ENCODE measurements at places on chromosomes 16 and 17.

DNA sequence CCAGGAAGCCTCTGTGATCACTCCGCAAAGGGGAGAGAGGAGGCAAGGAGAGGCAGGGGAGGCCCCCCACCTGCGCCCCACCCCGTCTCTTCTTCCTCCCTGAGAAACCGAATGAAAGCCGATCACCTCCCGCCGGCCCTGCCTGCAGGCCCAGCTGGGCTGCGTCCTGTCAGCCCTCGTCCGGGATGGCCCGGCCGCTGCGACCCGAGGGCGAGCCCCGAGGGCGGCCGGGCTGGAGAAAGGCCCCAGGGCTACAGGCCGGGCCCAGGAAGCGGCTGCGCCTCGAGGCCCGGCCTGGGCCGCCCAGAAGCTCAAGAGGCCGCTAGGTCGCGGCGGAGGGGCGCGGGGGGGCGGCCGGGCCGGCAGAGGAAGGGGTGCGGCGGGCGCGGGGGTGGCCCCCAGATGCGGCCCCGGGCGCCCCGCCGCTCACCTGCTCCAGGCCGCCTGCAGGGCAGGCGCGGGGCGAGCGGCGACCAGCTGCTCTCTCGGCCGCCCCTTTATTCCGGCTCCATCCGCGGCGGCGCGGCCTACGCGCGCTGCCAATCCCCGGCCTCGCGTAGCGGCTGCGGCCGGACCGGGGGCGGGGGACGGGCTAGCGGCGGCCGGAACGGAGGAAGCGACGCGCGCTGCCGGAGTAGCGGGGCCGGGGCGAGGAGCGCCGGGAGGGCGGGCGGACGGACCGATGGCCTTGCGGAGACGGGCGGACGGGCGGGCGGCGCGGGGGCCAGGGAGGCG is at the start of gene ZNF319:
Gene ZNF319 (minus strand): TSS at position 702 of the 735 bp plus-strand sequence. CDS start 2,407 bp downstream, outside the sequence.
- DNase-seq = no peak

DNA sequence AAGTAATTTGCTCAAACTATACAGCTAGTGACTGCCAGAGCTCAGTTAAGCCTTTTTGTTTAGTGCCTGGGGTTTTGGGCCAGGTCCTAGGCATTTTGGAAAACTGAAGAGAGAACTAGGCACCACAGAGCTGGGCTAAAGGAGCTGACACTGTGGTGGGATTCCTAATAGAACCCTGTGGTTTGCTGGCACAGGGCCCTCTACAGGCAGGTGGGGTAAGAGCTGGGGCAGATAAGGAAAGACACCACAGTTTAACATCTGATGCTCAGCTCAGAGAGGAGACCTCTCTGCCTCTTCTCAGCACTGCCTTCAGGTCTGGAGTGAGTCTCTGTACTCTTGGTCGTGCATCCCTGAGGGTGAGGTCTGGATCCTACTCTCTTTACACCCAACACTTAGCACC is 121.2 kb downstream of the SNX11 start:
- DNase-seq = no peak

GRCh38 chr17:28295677-28296578 is 23.1 kb upstream of the TMEM97 start:
- no peak for DNase-seq

GRCh38 chr16:23584186-23585076 is 11.7 kb downstream of the NDUFAB1 start:
- no peak for DNase-seq

DNA sequence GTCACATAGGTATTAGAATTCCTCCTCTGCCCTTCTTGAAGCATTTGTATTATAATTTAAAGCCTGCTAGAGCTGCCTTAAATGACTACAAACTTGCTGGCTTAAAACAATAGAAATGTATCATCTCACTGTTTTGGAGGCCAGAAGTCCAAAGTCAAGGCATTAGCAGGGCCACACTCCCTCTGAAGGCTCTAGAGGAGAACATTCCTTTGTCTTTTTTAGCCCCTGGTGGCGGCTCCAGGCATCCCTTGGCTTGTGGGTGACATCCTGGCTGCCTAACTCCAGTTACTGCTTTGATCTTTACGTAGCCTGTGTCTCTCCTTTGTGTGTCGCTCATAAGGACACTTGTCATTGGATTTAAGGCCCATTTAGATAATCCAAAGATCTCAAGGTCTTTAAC is 186.6 kb upstream of the SALL1 start:
- DNase-seq = no peak

GRCh38 chr16:89113152-89113547 is 19.5 kb downstream of the ACSF3 start:
- DNase-seq = no peak

- DNase-seq = no peak
Observed at GRCh38 chr16:51666821-51667220, 515.8 kb upstream of the SALL1 start.

DNA sequence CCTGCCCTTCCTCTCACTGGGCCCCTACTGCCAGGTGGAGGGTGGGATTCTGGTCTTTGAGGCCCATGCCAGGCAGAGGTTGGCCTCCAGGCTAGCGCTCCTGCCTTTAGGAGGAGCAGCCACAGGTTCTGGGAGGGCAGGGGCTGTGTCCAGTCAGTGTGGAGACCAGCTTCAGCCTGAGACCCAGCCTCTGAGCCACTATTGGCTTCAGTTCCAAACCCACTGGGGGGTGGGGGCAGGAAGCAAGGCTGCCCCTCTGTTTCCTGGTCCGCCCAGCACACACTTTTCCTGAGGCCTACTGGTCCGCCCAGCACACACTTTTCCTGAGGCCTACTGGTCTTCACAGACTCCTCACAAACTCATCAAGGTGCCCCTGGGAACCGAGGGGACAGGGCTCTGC is 16.4 kb downstream of the SLC5A10 start:
- DNase-seq = no peak

DNA sequence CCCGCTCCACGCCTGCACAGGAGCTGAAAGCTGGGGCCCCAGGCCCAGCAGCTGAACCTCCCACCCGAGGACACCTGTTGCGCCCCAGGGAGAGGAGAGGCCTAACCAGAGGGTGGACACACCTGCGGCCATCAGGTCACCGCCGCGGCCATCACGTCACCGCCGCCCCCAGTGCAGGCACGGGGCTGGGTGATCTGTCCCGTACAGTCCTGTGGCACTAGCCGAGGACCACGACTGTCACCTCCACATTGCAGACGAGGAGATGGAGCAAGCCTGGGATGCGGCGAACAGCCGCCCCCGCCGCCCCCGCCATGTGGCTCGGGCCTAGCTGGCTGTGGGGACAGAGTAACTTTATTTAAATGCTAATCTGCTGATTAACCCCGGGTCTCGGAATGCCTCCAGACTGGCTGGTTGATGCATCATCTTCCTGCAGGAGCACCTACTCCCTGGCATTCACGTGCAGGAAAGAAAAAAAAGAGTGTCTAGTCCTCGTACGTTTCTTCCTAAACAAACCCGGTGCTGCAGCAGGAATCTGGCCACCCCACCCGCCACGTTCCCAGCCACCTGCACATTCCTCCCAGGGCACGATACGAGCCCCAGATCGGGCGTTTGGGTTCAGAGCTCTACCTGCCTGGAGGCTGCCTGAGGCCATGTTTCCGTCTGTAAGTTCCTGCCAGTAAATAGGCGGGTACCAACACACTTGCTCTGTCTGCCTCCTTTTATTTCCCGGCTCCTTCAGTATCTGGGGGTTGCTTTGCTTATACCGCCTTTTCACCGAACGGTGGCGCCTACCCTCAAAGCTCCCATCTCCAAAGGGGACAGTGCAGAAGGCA is 29.9 kb downstream of the PIEZO1 start:
- DNase-seq = no peak

DNA sequence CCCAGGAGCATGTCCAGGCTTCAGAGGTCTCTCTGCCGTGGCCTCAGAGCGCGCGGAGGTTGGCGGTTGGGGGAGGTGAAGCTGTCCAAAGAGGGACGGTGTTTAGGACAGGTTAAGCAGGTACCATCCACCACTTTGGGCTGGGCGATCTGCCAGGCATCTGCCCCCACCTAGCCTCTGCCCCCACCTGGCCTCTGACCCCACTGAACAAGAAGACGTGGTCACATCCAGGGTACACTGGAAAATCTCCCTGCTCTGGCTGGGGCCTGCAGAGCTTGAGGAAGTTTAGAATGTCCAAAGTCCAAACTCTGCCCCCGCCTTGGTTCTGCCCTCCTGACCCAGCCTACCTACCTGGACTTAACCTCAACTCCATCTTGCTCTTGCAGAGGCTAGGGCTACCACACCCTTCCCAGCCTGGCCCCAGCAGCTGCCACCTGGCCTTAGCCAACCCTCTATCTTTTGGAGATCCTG is 1.6 kb downstream of the ITGA3 start:
- DNase-seq = no peak

- no peak for DNase-seq
Observed at GRCh38 chr17:40486522-40487370, 14.7 kb downstream of the TNS4 start.

DNA sequence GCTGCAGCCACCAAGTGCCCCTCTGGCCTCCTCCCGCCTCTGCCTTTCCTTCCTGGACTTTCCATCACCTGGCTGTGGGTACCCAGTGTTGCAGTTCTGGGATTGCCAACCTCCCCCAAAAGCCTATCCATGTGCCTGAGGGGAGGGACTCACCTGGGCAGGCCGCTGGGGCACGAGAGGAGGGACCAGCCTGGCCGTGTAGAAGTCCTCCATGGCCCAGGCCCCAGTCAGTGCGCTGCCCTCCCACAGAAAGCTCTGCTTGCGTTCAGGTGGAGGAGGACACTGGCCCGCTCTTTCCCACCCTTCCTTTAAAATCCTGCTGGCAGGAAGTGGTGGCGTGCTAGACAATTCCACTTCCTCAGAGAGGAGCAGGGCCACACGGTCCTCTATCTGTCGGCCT is 14.2 kb downstream of the SLX4 start:
- no peak for DNase-seq

DNA sequence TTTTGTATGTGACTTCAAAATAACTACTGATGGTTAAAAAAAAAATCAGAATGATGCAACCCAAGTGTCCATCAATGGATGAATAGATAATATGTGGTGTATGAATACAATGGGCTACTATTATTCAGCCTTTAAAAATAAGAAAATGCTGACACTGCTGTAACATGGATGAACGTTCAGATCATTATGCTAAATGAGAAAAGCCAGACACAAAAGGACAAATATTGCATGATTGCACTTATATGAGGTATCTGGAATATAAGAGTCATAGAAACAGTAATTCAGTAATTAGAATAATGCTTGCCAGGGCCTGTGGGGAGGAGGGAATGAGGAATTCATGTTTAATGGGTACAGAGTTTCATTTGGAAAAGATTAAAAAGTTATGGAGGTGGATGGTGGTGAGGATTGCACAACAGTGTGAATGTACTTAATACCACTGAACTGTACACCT is 25.4 kb downstream of the TENT4B start:
- no peak for DNase-seq

DNA sequence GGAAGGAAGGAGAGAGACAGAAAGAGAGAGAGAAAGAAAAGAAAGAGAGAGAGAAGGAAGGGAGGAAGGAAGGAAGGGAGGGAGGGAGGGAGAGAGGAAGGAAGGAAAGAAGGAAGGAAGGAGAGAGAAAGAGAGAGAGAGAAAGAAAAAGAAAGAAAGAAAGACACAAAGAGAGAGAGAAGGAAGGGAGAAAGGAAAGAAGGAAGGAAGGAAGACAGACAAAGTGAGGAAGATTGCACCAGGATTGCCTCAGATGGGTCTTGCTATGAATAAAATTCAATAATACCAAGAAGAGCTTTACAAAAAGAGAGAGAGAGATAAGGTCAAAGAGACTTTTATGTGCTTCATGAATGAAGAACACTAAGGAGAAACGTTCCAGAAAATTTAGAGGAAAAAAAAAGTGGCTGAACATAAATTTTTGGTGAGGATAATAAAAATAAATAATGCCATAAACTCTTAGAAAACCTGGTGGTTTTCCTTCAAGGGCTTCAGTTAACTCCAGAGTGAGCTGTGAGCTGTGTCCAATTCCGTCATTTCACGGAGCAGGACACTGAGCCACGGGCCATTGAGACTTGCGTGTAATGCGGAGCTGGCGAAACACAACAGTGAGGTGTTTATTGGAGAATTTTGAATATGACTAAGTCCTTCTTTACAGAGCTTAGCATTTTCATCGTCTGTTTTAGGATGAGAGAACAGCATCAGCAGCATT is 72.7 kb upstream of the TNRC6C start:
- DNase-seq = peak; percentile 44

- DNase-seq = no peak
Observed at GRCh38 chr16:85284141-85284817, 172.0 kb upstream of the CIBAR2 start.
